ENCODE measurements at places on chromosomes 3 and 15.

DNA sequence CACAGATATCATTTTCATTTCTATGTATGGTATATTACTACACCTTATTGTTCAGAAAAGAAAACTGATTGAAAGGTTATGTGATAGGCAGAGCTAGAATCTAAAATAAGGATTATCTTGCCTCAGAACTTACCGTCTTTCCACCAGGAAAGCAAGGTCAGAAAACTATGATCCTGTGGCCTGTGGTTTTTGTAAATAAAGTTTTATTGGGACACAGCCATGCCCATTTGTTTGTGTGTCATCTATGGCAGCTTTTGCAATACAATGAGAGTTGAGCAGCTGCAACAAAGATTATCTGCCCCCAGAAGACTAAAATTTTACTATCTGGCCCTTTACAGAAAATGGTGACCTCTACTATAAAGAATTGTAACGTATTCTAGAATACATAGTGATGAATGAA lies 314.7 kb upstream of the SLCO3A1 start:
- no peak for DNase-seq

DNA sequence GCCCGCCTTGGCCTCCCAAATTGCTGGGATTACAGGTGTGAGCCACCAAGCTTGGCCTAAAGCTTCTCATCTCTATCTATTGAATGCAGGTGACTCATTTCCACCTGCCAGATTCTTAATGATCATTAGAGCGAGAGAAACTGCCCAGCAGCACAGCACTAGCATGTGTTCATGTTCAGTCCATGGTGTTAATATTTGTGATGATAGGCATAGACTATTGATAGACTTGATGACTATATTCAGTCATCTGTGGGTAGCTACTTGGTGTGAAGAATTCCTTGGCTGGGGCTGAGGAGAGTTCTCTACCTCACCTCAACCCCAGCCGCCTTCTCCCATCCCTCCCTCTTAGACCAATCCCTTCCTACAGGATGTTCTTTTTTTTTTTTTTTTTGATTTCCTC lies 60.0 kb downstream of the ST6GAL1 start:
- DNase-seq, result no peak

DNA sequence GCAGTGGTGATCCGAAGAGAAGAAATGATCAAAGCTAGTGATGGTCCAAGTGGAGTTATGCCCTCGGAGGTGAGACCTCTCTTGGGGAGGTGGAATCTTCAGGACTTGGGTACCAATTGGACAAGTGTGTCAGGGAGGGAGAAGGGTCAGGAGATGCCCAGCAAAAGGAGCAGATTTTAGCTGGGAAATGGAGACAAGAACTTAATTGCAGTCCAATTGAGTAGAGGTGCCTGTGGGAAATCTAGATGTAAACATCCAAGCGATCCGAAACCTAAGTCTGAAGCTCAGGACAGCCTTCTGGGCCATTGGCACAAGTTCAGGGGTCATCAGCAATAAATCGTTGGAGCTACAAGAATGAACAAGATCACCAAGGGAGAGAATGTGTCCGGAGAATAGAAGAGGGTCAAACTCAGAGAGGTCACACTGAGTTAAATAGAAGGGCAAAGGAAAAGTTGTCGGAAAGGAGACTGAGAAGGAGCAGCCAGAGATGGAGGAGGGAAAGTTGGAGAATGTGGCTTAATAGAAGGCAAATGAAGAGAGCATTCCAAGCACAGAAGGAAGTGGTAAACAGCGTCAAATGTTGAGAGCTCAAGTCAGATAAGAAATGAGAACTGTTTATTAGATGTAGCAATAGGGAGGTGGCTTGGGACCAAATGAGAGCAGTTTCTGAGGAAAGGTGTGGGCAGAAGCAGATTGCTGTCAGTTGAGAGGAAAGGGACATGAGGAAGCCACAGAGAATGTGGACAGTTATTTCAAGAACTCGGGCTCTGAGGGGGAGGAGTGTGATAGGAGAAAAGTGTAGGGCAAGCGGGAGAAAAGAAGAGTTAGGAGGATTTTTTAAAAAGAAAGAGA lies 64.2 kb upstream of the FNDC3B start:
- no peak for DNase-seq

DNA sequence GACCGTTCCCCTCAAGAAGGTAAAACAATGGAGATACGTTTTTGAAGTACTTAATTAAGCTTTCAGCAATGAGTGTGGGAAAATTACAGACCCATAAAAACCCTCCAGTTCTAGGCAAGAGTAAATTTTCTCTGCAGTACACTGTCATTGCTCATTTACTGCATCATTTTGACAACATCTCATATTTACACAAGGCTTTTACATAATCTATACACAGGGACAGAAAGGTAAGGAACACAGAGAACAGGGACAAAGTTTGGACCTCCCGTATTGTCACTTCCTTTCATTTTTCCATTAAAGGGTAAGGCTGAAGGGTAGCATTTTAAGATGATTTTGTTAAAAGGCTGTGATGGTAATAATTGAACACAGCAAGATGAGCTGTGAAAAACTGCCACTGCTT lies 7.4 kb upstream of the HGD start:
- DNase-seq, result no peak

DNA sequence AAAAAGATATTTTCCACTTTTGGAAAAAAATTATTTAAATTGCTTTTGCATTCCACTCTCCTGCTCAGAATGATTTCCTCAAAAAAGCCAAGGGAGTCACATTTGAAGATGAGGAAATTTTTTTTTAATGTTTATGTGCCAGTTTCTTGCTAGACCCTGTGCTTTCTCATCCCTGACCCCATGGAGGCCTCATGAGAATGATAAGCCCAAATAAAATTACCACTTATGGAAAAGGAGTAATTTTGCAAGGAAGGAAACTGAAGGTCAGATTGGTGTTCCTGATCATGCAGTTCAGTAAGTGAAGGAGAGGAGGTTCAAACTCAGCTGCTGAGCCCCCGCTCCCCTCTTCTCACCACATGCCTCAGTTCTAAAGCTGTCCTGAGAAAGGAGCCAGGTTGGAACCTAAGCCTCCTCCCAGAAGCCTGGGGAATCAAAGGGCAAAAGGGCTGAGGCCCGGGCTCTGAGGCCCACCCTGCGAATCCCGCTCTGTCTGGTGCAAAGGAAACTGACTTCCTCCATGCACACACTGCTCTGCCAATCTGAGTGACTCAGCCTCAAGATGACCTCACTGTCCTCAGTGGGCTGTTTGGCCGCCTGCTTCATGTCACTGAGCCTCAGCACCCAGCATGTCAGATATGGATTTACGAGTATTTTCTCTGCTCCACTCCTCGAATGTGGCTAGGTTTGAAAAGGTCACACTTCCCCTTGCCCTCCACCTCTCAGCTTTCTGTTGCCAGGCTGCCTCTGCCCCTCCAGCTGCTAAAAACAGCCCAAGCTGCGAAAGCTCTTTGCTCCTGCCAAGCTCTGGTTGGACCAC lies 56.9 kb upstream of the FLNB start:
- DNase-seq, result no peak

DNA sequence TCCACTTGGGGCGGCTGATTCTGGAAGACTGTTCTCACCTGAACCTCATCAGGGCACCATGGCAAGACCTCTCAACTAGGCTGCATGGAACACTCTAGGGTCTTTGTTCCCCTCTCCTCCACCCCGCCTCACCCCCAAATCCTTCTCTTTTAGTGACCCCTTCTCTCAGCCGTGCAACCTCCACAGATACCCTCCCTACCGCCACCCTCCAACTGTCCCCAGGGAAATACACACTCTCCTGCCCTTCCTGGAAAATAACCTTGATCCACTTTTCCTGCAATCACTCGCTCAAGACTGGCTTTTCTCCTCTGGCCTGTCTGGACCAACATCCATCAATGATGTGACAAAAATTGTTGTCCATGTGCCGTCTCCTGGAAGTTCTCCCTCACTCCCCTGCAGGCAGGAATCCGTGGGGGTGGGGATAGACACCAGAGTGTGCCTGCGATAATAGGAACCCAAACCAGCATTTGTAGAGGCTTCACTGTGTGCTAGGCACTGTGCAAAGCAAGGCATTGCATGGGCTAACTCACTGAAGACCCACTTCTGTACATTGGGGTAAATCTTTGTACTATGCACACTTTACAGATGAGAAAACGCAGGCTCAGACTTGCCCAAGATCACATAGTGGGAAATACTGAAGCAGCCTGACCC lies 160.1 kb upstream of the UBE2E1 start:
- DNase-seq, result no peak

DNA sequence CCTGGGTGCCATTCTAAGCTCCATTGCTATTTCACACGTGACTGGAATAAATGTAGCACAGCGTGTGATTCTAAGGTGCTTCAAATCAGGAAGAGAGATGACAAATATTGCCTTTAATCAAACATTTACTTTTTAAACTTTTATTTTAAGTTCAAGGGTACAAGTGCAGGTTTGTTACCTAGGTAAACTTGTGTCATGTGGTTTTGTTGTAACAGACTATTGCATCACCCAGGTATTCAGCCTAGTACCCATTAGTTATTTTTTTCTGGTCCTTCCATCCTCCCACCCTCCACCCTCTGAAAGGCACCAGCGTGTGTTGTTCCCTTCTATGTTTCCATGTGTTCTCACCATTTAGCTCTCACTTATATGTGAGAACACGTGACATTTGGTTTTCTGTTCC lies 510.8 kb downstream of the PLOD2 start:
- no peak for DNase-seq

- no peak for DNase-seq
Observed at GRCh38 chr3:13092621-13093617, 19.7 kb upstream of the IQSEC1 start.

- peak; percentile 74 for DNase-seq
Observed at GRCh38 chr15:64247906-64248541, 85.2 kb upstream of the PPIB start.

DNA sequence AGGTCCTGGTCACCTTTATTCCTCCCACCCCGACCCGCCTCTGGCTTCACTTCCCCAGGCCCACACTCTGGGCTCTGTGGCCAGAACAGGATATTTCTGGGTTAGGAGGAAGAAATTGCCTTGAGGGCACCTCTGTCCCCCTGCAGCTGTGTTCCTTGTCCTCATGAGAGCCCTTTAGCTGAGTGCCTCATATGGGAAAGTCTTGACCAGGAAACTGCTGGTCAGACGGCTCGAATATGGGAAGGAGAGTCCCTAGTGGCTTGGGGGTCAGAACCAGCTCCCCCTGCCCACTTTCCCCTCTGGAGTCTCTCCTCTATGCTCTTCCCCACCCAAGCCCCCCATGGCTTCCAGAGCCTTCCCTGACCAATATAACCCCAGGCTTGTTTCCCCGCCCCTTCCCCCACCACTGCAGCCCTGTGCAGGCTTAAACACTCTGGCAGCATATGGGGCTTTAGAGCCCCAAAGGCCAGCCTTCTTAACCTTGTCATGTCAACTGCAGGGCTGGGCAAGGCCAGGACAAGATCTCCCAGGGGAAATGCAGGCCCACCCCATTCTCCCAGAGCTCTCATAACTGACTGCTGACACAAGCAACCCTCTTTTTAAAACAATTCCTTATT lies 36.4 kb downstream of the SEC22C start:
- no peak for DNase-seq

DNA sequence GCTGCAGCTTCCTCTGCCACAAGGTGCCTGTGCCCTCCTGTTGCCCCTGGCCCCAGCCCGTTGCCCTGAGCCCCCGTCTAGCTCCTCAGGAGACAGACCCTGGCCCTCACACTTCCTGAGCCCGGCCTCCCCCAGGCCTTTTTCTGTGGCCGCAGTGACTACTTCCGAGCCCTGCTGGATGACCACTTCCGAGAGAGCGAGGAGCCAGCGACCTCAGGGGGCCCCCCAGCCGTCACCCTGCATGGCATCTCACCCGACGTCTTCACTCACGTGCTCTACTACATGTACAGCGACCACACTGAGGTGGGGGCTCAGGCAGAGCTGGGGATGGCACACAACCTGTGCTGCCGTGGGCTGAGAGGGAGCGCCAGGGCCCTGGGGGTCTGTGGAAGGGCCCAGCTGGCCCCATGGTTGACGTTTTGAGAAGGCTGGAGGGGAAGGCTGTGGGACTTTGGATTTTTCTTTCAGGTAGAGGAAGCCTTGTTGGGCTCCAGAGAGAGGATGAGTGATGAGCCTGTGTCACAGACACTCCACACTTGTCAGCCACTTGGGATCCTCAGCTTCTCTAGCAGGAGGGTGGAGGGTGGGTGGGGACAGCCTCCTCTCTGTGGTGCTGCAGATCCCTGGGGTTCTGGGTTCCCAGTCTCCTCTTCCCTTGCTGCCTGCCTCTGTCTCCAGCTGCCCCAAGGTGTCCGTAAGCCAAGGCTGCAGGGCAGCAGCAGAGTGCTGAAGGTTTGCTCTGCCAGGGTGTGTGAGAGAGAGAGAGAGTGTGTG lies 5.0 kb downstream of the ABTB1 start:
- no peak for DNase-seq

- no peak for DNase-seq
Observed at GRCh38 chr3:174891524-174892203, 32.5 kb downstream of the NAALADL2 start.

DNA sequence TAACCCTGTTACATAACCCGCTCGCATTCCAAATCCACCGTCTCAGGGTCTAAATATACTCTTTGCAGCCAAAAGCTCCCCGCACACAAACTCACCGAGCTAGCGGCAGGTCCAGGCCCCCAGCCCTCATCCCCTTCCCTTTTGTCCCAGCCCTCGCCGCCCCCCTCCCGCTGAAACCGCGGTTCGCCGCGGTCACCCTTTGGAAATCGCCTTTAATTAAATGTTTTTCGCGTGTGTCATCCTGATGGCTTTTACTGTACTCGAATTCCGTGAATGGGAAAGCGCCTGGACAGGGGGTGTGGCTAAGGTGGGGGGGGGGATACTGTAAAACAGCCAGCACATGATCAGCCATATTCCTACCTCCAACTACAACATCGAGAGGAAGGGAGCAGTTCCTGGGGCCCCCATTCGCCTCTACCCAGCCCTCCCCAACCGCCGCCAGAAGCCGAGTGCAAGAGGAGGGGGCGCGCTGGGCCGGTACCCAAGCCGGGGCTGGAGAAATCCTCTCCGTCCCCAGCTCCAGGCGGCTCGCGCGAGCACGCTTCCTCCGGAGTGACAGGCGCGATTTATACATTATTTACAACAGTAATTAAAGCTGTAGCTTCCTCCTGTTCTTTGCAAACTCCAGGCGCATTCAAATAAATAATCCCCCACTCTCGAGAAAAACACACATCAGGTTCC lies 1.7 kb downstream of the RORA start:
- peak; percentile 59 for DNase-seq

DNA sequence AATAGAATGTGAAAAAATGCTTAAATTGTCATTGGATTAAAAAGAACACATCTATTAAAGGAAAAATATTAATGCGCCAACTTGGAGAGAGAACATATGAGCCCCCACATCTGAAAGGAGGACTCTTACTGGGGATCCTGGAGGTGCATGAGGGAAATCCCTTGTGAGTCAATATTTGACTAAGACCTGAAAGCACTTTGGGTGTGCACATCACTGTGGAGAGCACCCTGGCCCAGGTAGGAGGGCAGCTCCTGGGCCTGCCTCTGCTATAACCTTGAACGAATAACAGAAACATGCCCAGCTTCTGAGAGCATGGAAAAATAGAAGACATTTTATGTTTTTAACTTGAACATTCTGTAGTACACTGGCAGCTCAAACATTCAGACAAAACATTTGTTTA lies 199.8 kb downstream of the GAP43 start:
- DNase-seq, result no peak

- no peak for DNase-seq
Observed at GRCh38 chr15:101390462-101390861, 95.4 kb upstream of the SNRPA1 start.

- no peak for DNase-seq
Observed at GRCh38 chr15:65902373-65902772, 33.1 kb downstream of the RAB11A start.

All from A673 (cell line).